Fibroblast of the aortic adventitia (primary cell): ENCODE measurements at places on chromosomes 11 and 22. TPM values are rescaled to one million over a fixed set of nuclear protein-coding genes. Genes with fewer than 3 reads are reported as not detected.

Gene SLCO2B1
- total RNA-seq, result 2.0 TPM in 1 of 2 replicates, not detected in the other

GRCh38 chr11:128471138-128471661 is 116.2 kb downstream of the ETS1 start:
- no peak for DNase-seq

GRCh38 chr22:49360746-49361145 is 466.9 kb downstream of the BRD1 start:
- DNase-seq, result no peak

Gene CD248
- 99.1 and 193 TPM in 2 replicates for total RNA-seq

Gene CLDN5
- 0.27 and 1.6 TPM in 2 replicates for total RNA-seq
